ENCODE measurements at places on chromosomes 4 and X.

- DNase-seq: no peak
These were observed 192.0 kb downstream of the PCDH7 start for GRCh38 chr4:30912098-30912714.

DNA sequence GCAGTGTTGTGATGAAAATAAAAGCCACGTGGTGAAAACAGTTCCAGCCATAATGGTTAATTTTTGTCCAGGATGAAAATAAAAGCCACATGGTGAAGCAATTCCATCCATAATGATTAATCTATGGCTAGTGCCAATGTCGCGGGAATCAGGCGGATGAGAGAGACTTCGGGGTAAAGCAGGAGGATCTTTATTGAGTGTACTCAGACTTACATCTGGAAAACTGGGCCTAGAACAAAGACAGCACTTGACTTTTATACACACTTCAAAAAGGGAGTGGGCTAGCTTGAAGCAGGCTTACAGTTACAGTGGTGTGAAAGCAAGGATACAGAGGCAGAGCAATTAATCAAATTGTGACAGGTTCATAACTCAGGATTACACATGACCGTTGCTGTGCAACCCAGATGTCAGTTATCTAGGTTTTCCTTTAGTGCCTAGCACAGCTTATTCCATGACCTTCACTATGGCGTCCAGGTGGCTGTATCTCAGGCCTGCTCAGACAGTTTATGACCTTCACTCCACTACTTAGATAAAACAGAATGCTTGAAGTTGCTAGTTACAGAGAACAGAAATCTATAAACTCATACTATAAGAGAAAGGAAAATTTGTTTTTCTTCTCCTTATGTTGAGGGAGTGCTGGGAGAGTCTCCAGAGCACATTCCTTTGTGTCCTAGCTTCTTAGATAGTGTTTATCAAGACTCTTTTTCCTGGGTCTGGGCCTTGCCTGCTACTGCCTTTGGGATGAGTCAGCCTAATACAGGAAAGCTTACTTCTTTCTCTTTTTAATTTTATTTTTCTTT, 5.9 kb upstream of the PLA2G12A start:
- DNase-seq: no peak

GRCh38 chr4:165971933-165972332, 98.9 kb downstream of the TLL1 start:
- DNase-seq: no peak

- peak; percentile 43 for DNase-seq
These were observed 38.9 kb downstream of the PDHA1 start for GRCh38 chrX:19382555-19383145.

DNA sequence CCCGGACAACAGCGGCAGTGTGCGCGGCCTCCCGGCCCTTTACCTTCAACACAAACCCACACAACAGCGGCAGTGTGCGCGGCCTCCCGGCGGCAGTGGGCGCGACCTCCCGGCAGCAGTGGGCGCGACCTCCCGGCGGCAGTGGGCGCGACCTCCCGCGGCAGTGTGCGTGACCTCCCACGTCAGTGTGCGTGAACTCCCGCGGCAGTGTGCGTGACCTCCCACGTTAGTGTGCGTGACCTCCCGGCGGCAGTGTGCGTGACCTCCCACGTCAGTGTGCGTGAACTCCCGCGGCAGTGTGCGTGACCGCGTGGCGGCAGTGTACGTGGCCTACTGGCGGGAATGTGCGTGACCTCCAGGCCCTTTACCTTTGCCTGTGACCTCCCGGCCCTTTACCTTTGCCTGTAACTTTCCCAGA, 576.6 kb upstream of the FRG1 start:
- DNase-seq: no peak

DNA sequence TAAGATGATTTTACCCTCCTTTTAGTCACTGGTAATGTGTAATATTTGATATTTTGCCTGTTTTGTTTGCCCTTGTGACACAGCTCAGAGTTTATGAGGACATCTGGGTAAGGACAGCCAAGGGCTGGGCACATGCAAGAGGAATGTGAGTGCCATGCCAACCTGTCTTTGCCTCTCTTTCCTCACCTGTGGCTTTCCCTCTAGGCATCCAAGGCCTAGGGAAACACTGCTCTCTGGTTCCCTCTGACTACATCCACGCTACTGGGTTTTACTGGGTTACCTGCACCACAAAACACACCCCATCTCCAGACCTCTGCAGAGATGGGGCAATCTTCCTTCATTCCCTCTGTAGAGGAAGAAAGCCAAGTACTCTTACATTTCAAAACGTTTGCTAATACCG, 7.7 kb downstream of the HPGDS start:
- DNase-seq: no peak

GRCh38 chr4:183384516-183384915, 59.9 kb upstream of the CDKN2AIP start:
- no peak for DNase-seq

Data from CD4-positive, alpha-beta T cell treated with Interleukin-10 for 1 hour (primary cell).